Astrocyte (in vitro differentiated cells and primary cell): ENCODE measurements at places on chromosomes 16 and 17. TPM values are rescaled to one million over a fixed set of nuclear protein-coding genes. Genes with fewer than 3 reads are reported as not detected.

- no peak for DNase-seq
These were observed 216.2 kb upstream of the ASIC2 start for GRCh38 chr17:33509331-33509730.

GRCh38 chr17:8152112-8152775 lies at the start of gene PER1:
Gene PER1, minus strand, starts transcription at chr17:8152404. Its CDS starts 1,698 bp downstream, at chr17:8150706.
- DNase-seq = peak; percentile 86

GRCh38 chr17:42681976-42682721 lies at the start of gene CNTNAP1:
Gene CNTNAP1, plus strand, starts transcription at chr17:42682531. Its CDS starts 299 bp downstream, at chr17:42682830.
- peak; percentile 64 for DNase-seq

Gene SLC25A10
- total RNA-seq = 7.9 and 9.3 TPM in 2 replicates

Gene METTL2A
- total RNA-seq = 20.1 and 20.9 TPM in 2 replicates

Gene ITGA2B
- total RNA-seq = 0.31 and 0.68 TPM in 2 replicates
